Kidney epithelial cell (primary cell): ENCODE measurements at places on chromosomes 11 and 22. TPM values are rescaled to one million over a fixed set of nuclear protein-coding genes. Genes with fewer than 3 reads are reported as not detected.

Gene KCNQ1OT1
- total RNA-seq = 0.48 and 0.54 TPM in 2 replicates

Gene FAM118A
- total RNA-seq = 13.3 and 15.3 TPM in 2 replicates

Gene HMGXB4
- total RNA-seq = 23.4 and 27.7 TPM in 2 replicates

Gene LDLRAD3
- total RNA-seq = 10.2 and 11.4 TPM in 2 replicates

Gene APOL3
- total RNA-seq = 4.4 and 19.2 TPM in 2 replicates

Gene SEPTIN3
- total RNA-seq = 1.9 and 2.5 TPM in 2 replicates

Gene LYVE1
- 0.27 TPM in 1 of 2 replicates, not detected in the other for total RNA-seq

Gene KCNE3
- total RNA-seq = 0.42 and 0.55 TPM in 2 replicates

Gene CHRM1
- total RNA-seq = not detected in 2 replicates

GRCh38 chr11:65213322-65214211 is 31.8 kb downstream of the CAPN1 start:
- no peak for DNase-seq

DNA sequence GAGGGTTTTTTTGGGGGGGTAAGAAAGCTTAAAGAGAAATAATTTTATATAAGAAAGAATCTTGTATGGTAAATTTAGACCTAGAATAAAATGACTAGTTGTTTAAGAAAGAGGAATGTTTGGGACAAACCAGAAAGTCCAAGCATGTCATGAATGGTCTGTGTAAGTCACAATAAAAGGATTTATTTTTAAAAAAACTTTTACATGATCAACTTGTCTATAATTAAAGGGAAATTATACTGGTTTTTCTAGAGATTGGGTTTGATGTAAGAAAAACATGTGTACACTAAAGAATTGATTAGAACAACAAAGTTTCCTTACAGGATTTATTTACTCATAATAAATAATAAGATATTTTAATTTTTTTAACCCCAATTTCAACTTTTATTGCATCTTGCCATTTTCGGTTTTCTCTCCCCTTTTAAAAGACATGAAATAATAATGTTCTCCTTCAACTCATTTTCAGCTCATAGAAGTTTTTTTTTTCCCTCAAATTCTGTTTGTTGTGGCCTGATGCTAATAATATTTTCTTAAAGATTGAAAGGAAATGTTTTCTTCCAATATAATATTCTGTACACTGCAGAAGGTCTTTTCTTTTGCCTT is 35.4 kb upstream of the INCENP start:
- DNase-seq = no peak

- no peak for DNase-seq
Observed at GRCh38 chr11:11291041-11292015, 61.7 kb downstream of the CSNK2A3 start.

DNA sequence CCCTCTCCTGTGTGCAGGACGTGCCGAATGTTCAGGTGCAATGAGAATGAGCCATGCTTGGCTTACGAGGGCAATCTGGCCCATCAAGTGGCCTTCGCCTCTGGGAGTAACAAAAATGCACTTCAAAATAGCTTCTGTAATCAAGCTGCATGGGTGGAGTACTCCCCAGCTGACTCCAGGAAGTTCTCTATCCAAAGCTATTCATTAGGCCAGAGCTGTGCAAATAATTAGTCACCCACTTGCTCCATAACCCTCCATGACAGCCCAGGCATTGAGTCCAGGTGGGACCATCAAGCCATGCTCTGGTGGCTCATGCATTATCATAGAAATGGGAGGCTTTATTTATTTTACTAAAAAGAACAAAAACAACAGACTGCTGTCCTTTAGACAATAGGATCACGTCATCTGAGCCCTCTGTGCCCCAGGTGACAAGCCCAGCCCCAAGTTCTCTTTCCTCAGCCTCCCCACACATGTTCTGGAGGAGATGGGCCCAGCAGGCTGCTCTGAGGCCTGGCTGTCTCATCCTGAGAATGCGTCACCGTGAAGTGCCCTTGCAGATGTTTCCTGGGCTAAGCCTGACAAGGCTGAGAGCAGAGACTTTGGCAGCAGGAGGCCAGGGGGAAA is 244.7 kb downstream of the ETS1 start:
- DNase-seq = peak; percentile 57

DNA sequence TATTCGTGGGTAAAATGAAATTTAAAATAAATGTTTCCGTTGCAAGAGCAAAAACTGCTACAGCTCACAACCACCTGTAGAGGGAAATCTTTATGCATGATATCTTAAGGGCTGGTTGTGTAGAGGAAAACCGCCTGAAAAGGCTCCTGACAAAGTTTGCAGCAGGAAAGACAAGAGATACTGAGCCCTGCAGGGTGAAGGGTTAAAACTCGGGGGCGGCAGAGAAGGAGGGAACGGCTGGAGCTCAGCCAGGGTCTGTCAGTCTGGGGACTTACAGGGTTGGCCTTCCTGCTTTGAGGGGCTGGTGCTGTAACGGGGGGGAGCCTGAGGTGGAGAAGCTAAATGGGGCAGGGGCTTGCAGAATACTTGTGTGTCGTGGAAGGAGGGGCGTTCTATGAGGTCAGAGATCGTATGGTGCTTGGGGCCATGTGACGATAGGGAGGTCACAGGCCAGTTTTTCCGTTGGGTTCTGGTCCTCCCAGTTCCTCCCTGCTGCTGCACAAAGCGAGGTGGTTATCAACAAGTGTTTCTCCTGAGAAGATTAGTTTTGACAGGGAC is 122.9 kb upstream of the HSD17B12 start:
- no peak for DNase-seq

DNA sequence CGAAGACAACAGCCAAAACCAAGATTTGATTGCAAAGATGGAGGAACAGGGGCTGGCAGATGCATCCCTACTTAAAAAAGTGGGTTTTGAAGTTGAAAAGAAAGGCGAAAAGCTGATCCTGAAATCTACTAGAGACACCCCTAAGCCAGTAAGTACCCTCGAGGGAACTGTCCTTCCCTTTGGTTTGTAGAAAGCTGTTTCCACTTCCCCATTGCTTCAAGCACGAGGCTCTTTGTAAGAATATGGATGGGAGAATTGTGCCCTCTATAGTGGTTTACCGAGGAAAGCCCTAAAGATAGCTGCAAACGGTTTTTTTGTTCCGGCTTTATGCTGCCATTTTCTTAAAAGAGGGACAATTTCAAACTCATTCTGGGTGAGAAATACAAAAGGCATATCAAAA is 133.9 kb downstream of the WNT7B start:
- DNase-seq = no peak

DNA sequence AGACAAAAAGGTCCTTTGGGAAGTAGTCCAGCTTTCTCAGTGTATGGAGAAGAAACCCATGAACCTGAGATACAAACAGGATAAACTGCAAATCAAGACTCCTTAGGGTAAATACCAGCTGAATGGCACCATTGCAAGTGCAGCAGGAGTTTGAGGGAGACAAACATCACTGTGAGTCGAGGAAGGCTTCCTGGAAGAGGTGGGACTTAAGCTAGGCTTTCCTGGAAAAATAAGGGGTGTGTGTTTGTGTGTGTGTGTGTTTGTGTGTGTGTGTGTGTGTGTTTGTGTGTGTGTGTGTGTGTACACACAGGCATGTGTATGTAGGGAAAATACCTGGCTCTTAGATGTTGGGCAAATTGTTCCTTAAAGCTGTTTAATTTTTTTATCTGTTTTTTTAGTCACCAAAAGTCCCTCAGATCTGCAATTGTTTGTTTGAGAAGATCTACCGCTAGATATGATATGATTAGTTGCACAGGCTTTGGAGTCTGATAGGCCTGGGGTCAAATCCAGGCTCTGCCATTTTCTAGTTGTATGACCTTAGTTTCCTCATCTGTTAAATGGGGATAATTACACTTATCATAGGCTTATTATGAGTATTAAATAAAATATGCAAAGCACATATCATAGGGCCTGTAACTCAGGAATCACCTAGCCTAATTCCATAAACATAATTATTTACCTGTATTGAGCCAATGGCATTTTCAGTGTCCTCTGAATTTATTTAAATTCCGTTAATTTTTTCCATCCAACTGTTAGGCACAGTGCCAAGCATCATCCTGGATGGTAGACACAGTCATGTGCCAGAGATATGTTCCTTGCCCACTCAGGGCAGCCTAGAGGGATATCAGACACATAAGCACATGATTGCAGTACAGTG is 85.6 kb upstream of the EED start:
- no peak for DNase-seq

DNA sequence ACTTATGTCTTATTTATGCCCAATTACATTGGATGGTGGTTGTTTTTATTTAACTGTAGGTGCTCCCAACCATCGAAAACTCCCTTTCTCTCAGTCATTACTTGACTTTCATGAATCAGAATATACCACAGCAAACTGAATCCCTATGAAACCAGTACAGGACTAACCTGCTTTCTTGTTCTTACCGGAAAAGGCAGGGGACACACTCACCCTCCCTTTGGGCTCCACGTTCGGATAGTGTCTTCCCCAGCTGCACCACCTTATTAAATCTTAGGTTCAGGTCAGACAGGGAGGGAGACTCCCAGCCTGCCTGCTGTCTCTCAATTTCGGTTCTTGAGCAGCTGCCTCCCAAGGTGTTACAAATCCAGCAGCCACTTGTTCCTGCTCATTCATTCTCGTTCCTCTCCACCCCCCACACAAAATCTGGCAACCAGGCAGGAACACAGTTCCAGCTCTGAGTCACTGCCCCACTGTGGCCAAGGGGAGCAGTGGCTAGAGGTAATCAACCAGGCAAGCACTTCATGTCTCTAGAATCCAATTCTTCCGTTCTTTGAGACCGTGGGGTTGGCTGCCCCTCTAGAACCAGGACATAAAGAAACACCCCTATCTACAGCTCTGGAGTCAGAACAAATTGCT is 133.0 kb downstream of the PLEKHA7 start:
- DNase-seq = peak; percentile 49

DNA sequence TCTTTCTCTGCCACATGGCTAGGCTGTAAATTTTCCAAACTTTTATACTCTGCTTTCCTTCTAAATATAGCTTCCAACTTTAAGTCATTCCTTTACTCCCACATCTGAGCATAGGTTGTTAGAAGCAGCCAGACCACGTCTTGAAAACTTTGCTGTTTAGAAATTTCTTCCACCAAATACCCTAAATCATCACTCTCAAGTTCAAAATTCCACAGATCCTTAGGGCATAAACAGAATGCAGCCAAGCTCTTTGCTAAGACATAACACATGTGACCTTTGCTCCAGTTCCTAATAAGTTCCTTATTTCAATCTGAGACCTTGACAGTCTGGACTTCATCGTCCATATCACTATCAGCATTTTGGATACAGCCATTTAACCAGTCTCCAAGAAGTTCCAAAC is 749.9 kb downstream of the METTL15 start:
- DNase-seq = no peak

- DNase-seq = no peak
Observed at GRCh38 chr11:57126766-57127400, 54.9 kb upstream of the LRRC55 start.
